SW 1271 (cell line): ENCODE measurements at places on chromosomes 5 and 9.

DNA sequence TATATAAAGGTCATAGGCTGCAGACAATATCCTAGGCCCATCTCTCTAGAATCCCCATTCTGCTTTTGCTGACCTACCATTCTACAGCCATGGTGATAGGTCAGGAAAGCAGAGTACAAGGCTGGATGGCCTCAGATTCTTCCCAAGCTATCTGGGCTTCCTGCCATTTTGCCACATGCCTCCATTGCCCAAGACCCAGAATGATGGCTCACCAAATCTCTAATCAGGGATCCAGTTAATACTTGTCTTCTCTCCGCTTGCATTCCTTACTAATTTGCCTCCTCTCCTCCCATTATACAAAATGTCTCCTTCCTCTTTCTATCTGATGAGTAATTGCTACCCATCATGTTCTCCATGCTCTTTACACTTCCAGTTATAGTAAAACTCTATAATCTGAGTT, 22.7 kb upstream of the NDUFS4 start:
- no peak for DNase-seq

DNA sequence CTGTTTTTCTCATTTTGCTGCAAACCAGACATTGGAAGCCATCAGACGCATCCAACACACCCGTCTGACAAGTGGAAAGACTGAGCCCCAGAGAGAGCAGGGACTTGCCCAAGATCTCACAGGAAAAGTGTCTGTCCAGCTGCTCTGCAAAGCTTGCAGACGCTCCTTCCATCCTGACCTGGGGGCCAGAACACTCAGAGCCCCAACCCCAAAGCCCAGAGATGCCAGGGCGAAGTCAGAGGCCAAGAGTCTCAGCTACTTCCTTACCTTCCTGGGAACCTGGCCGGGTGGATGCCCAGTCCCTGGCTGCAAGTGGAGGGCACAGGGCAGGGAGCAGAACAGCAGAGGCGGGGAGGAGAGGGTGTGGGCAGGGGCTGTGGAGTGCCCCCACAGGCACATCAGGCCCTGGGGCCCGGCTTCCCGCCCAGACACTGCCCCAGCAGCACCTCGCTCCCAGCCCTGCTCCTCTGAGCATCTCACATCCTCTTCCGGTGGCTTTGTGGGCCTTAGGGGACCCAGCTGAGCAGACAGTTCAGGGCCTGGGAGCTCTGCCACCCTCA, 9.7 kb upstream of the RALGDS start:
- DNase-seq, result no peak

GRCh38 chr5:79235261-79235633, 684 bp upstream of the JMY start:
- DNase-seq, result no peak

DNA sequence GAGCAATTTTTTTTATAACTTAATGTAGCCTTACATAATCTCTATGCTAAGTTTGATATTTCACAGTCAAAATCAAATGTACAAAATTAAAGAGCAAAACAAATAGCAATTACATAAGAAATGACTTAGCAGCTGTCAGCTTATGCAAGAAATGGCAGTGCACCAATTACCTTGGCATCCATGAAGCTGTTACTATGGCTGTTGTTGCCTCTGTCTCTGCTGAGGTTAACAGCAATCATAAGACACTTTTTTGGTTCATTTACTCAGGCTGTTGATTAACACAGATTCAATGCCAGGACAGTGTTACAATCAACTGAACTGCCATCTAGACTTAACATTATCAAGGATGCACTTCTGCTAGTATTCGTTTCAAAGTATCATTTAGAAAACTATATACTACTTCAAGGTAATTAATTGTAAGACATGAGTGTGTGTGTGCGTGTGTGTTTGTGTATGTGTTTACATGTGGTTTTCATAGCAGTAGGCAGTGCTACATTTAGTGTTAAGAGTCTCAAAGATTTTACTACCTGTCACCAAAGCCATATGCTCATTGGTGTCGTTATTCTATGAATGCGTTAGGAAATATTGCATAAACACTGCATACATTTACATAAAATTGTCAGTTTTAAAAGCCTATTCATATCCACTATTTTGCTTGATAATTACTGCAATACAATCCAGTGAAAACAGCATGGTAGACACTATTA, 1084.2 kb upstream of the COX7C start:
- no peak for DNase-seq

- DNase-seq, result no peak
These were observed 28.7 kb upstream of the ZNF354B start for GRCh38 chr5:178831049-178831448.

GRCh38 chr5:178502401-178503100, 87.6 kb downstream of the COL23A1 start:
- DNase-seq, result no peak

GRCh38 chr5:127571314-127572131, 54.1 kb downstream of the PRRC1 start:
- DNase-seq, result no peak

GRCh38 chr9:113690055-113690740, 185.9 kb upstream of the ZNF618 start:
- DNase-seq, result no peak

DNA sequence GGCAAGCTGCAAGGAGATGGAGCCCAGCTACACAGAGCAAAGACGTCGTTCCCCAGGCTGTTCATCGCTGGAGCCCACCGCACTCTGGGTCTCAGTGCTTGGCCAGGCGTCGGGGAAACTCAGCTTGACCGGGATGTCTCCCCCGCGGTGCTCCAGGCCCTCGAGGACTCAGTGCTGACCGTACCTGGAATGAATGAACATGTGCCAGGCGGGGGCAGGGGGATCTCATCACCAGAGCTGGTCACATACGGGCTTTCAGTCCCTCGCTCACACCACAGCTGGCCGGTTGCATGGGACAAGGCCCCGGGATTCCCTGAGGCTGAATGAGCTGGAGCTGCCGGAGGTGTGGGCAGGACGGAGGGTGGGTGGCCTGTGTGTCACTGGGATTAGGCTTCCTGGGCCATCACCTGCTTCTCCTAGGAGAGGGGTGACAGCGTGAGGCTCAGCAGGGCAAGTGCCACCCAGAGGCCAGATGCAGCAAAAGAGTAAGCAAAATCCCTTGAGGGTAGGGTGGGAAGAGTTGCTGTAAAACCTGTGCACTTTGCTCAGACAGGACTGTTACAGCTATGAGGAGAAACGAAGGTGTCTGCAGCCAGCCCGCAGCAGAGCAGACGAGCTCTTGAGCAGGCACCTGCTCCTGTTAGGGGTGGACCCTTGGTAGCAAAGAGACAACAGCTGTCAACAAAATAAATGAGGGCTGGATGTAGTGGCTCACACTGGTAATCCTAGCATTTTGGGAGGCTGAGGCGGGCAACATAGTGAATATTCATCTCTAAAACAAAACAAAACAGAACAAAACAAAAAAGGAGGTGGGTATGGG, 70.7 kb upstream of the RAPGEF1 start:
- DNase-seq, result no peak

DNA sequence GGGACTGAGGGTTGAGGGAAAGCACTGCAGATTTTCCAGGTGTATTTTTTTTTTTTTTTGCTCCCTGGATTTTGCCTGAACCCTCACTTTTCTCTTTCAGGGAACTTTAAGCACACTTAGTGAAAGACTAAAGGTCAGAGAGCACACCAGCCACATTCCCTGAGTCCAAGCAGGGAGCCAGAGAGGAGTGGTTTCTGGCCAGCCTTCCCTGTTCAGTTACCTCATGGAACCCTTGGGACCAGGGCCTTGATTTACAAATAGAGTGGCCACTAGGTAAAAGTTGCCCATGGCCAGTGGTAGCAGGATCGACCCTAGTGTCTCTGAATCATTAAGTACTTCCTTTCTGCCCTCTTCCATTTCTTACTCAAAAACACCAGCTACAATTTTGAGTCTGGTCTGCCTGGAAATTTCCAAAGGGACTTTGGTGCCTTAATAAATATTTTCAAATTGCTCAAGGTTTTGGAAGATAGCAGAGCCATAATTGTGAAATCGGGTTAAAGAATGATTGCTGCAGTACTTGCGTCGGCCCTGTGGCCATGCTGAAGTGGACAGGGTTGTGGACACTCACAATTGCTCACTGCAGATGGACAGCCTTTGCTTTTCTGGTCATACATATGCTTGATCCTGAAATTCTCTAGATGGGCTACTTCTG, 14.5 kb downstream of the PALM2AKAP2 start:
- DNase-seq, result no peak

DNA sequence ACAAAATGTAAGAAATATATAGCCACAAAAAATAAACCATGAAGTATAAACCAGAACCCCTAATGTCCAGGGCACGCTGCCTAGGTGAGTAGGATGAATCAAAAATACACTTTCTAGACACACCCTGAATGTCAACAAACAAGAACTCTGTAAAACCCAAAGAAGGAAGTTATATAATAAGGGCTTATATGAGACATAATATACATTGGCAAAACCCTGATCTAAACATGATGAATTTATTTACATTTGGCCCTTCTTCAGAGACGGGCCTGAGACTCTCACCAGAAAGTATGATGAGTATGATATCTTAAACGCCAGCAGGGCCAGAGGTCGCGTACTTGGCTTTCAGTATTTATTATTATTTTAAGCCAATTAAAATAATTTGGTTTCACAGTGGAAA, 125.1 kb upstream of the FST start:
- DNase-seq, result no peak

GRCh38 chr9:120715389-120715924, 1.2 kb upstream of the MEGF9 start:
- no peak for DNase-seq

DNA sequence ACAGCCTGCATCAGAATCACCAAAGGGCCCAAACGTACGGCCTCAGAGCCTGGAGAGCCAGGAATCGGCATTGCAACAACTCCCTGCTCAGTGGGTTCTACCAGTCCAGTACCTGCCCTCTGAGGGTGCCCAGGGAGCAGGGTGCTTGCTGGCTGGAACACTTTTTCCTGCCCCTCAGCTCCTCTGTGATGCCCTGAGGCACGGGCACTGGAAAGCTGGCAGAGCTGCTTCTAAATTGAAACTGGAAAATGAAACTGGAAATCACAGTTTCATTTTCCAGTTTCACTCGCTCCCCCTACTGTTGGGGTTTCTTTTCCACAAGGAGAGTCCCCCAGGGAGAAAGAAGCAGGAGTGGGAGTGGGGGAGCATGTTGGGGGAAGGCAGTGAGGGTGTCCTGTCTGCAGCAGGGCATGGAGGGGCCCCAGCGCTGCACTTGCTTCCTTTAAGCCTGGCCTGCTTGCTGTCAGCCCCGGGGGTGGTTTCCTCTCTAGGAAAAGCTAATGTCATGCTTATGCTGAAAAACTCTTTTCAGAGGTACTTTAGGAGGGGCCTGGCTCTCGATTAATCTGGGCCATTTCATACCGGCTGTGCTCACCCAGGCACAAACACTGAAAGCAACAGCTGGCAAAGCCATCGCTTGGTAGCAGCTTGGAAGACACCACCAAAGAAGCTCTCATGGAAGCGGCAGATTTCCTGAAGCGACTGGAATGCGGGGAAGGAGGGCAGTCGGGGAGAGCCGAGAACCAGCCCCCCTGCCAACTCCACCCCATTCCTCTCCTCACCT, 26.2 kb downstream of the IRF1 start:
- DNase-seq, result no peak
